H54 (cell line): ENCODE measurements at places on chromosomes 1 and 21.
A peak's percentile ranks its signal among the peaks of the same experiment; 100 is the strongest.

GRCh38 chr1:232628335-232629249, 1.3 kb downstream of the SIPA1L2 start:
- no peak for DNase-seq

GRCh38 chr1:33039840-33040239, 3.2 kb upstream of the AK2 start:
- no peak for DNase-seq

DNA sequence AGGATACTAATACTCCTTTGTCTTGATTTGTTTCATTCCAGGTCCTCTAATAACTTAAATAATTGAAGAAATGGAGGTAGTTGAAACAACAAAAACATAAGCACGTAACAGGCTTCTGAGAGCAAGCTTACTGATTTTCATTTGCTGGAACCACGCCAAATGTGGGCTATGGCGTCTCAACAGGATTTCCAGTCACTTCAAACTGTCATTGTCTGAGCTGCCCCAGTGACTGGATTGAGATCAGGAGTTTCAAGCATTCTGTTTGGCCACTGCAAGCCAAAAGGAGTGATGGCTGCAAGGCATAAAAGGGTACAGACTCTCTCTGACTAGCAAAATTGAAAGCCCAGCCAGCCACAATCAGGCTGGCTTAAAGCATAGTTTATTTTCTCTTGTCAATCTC, 289.9 kb downstream of the DPYD start:
- DNase-seq: no peak

DNA sequence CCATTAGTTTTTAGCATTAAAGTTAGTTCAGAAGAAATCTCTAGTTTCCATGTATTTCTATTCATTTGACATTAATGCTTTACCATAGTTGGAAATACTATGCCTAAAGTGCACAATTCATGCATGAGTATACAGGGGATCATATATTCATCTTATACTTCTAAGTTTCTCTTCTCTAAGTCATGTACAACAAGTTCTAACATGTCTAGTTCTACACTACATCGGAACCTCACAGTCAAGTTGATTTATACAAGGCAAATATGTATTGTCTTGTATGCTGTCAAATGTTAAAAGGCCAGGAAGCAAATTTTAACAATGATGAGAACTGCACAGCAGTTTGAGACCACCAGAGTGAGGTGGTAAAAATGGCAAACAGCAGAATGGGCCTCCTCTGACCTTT, 22.9 kb upstream of the MOB3C start:
- DNase-seq: no peak

GRCh38 chr1:109247401-109248365, 1.7 kb upstream of the CELSR2 start:
- no peak for DNase-seq

DNA sequence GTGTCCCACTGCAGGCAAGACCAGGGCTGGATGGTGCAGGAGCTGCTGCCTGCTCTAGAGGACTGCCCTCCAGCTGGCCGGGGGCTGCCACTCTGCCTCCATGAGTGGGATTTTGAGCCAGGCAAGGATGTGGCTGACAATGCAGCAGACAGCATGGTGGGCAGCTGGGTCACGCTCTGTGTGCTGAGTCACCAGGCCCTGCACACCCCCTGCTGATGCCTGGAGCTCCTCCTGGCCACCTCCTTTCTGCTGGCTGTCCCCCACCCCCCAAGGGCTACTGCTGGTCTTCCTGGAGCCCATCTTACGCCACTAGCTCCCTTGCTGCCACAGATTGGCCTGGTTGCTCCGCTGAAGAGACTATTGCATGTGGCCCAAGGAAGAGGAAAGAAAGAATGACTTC, 3.9 kb upstream of the ZSCAN20 start:
- no peak for DNase-seq

GRCh38 chr1:45272913-45273371, 53.8 kb upstream of the HPDL start:
- DNase-seq: no peak

GRCh38 chr1:38612951-38613350, 246.6 kb downstream of the RRAGC start:
- DNase-seq: no peak

DNA sequence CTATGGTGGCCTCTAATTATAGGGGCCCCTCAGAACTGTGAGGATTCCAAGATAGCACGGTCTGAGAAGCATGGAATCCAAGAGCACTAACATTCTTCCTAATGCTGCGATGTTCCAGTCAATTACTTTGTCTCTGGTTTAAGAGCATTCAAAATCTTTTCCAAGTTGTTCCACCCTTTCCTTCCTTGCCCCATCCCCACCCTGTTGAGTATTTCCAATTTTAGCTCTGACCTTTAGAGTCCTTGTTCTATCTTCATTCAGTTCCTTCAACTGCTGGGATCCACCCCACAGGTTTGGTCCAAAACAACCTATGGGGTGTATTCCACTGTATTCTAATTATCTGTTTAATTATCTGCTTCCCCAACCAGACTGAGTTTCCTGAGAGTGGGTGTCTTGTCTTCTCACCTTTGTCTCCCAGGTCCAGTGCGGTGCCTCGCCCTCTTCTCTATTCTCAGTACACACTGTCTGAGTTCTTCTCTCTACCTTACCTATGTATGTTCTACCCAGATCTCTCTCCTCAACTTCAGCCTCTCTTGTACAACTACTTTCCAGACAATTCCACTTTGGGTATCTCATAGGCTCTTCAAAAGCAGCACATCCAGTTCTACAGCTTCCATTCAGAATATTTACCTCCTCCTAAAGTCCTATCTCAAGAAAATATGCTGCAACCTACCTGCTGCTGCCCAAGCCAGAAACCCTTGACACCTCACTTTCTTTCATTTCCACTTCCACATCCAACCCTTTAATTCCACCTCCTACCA, 25.0 kb upstream of the BCL9 start:
- DNase-seq: no peak

DNA sequence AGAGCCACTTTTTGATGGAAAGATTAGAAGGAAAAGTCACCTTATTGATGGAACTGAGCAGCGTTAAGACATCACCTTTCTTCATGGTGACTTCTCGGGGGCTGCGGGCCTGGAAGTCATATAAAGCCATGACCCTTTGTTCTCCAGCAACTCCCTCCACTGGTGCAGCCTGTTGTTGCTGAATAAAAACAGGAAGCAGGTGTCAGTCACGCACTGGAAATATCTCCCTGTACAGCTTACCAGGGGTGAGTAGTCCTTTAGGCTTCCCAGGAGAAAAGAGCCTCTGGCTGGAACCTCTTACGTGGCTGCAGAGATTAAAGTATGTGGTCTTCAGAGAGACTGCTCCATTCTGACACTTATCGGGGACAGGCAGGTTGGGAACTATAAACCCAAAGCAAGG, 31.9 kb downstream of the SPTA1 start:
- no peak for DNase-seq

DNA sequence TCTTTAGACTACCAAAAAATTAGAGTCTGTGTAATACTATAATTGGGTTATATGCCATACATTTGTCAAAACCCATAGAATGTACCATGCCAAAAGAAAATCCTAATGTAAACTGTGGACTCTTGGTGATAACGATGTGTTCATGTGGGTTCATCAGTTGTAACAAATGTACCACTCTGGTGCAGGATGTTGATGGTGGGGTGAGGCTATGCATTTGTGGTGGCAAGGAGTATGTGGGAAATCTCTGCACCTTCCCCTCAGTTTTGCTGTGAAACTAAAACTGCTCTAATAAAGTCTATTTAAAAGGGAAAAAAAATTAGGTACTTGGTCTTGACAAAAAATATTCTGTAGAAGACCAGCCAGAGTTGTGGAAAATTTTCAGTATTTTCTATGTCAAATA, 43.4 kb downstream of the INKA2 start:
- no peak for DNase-seq

- DNase-seq: no peak
Measured at GRCh38 chr1:164856381-164856780, 297.4 kb downstream of the PBX1 start.

DNA sequence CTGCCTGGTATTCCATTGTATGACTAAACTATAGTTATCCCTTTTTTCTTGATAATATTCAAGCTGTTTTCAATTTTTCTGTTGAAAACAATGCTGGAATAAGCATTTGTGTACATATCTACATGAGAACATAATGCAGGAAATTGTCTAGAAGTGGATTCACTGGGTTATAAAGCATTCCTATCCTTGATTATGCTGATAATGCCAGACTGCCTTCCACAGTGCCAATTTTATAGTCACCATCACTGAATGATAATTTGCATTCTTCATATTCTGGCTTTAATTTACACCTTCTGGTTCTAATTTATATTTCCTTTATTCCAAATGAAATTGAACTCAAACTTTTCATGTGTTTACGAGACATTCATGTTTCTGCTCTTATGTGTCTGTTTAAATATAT, 651.0 kb upstream of the PLXNA2 start:
- no peak for DNase-seq

DNA sequence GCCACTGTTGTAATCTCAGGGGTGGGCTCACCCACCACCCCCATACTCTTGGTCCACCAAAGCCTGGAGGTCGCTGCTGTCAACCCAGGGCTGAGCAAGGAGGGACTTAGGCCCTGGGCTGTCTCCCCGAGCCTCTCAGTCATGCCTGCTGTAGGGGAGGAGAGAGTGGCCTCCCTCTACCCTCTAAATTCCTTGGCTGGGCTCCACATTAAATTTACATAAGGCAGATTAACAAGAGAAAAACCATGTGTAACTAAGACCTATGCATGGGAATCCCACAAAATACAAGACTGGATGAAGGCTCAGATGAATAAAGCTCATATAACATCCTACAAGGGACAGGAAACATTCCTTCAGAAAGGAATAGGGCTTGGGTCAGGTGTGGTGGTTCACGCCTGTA, 1.8 kb upstream of the PIK3CD start:
- no peak for DNase-seq

DNA sequence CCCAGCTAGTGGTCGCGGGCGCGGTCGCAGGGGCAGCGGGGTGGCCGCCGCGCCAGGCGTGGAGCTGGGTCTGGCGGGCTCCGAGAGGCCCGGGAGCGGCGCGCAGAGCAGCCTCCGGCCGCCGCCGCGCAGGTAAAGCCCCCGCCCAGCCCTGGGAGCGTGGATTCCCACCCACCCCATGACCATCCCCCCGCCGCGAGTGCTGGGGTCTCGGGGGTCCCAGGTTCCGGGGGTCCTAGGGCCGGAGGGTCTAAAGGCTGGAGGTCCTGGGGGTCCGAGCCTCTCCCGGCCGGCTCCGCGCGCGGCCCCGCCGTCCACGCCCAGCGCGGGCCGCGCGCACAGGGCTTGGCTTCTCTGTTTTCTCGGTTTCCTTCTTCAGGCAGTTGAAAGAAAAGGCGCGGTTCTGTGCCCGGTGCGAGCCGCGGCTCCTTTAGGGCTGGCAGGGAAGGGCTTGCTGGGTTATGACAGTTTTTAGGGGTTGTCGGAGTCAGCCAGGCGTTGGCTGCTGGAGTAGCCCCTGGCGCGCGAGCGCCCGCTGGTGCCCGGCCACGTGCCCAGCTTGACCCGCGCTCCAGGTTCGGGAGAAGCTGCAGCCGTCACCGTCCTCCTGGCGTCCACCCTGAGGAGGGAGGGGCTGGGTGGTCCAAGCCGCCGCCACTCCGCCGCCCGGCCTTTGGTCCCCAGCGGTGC, 359 bp downstream of the LRRC3 start:
- DNase-seq: no peak

GRCh38 chr1:151085953-151086559, 15.5 kb downstream of the GABPB2 start:
- DNase-seq: no peak

DNA sequence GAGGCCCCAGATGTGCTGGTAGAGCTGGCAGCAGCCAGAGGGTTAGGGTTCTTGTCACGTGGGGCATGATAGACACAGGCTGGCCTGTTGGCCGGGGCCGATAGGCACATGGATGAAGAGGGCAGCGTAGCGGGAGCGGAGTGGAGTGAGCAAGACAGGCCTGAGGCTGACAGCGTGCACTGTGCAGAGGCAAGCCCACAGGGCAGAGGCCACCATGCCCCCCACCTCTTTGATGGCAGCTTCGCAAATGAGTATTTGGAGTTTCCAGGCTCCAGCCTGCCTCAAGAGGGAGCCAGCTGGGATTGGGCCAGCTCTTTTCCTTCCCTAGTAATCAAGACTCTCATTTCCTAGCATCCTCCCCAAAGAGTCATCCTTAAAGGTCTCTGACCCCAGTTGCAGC, 43.5 kb downstream of the TMCC2 start:
- DNase-seq: no peak

DNA sequence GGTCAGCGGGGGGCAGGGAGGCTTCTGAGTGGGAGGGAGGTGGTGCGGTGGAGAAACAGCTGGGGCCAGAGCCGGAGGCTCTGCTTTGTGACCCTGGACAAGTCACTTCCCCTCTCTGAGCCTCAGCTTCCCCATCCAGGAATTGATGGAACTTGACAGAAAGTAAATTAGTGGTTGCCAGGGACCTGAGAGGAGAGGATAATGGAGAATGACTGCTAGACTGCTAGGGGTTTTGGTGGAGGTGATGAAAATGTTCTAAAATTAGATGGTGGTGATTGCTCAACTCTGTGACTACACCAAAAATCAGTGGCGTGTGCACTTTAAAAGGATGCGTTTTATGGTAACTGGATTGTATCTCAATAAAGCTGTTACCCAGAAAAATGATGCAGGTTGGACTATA, 100.9 kb downstream of the ARHGEF10L start:
- DNase-seq: no peak

- no peak for DNase-seq
Measured at GRCh38 chr21:45994086-45994661, 12.6 kb downstream of the COL6A1 start.

DNA sequence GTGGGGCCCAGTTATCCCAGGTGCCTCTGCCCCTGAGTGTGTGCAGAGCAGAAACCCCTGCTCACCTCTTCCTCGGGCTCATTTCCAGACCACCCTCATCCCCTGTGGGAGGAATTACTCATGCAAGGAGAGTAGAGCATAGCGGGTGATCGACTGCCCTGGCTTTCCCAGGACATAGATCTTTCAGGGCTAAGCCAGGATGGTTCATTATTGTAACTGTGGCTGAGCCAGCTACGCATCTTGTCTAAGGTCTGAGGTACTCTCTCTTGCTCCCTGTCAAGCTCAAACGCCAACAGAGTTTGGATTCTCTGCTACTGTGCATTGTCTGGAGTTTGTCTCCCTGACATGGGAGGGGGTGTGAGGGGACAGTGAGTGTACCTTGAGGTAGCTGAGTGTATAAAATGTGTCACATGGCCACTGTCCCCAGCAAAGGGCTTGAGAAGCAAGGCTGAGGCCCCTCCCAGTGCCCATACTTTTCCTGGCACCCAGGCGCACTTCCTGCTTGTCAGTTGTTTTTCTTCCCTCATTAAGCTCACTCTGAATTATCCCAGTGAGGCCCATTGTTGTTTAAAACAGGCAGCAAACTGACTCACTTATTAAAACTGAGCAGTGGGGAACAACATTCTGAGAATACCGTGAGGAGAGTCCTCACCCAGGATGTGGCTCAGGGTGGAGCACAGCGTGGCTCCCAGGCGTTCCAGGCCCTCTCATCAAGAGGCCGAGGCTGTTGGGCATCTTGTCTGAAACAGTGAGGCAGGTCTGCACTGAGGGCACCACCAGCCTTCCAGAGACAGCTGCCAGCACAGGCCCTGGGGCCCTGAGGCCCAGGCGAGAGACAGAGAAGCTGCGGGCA, 92.9 kb downstream of the LAMC2 start:
- DNase-seq: peak; percentile 51

GRCh38 chr1:181033128-181033798, 520 bp upstream of the MR1 start:
- DNase-seq: no peak
